ENCODE measurements at places on chromosomes 1 and 21. TPM values are rescaled to one million over a fixed set of nuclear protein-coding genes. Genes with fewer than 3 reads are reported as not detected.

The CHAF1B gene
- 10.4 TPM for polyA plus RNA-seq

The AUNIP gene
- 0.13 TPM for polyA plus RNA-seq

The COL16A1 gene
- 3.5 TPM for polyA plus RNA-seq

The GLIS1 gene
- polyA plus RNA-seq, result 0.35 TPM

The LCE1F gene
- polyA plus RNA-seq, result not detected

The ACP6 gene
- 6.7 TPM for polyA plus RNA-seq

The MSH4 gene
- 0.11 TPM for polyA plus RNA-seq

The APP gene
- polyA plus RNA-seq, result 46.5 TPM

The LAMC1 gene
- 28.0 TPM for polyA plus RNA-seq

The RIMS3 gene
- 0.07 TPM for polyA plus RNA-seq

The TMPRSS15 gene
- not detected for polyA plus RNA-seq

The PADI2 gene
- polyA plus RNA-seq, result 101 TPM

The TBX15 gene
- polyA plus RNA-seq, result 105 TPM

The TTC39A gene
- 0.48 TPM for polyA plus RNA-seq

The CORT gene
- polyA plus RNA-seq, result 1.1 TPM

The ELAPOR1 gene
- 0.05 TPM for polyA plus RNA-seq

The CCDC185 gene
- not detected for polyA plus RNA-seq

The PGLYRP3 gene
- polyA plus RNA-seq, result not detected

The EPHX1 gene
- 118 TPM for polyA plus RNA-seq
